DMS153 (cell line): ENCODE measurements at places on chromosomes 16 and 17.

- no peak for DNase-seq
These were observed 25.8 kb downstream of the SMTNL2 start for GRCh38 chr17:4610162-4610561.

DNA sequence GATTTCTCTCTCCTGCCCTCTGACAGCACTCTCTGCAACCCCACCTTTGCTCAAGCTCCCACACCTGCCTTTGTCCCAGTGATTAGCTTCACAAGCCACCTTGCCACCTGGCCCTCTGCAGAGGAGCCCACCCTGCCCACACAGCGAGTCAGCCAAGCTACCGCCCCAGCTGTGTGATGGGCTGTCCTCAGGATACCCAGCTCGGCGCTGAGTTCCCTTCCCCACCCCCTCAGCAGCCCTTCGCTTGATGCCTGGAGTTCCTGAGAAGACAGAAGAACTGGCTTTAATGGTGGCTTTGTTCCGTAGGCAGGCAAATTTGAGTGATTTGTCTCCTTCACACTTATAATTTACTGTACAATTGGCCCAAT is 266.4 kb downstream of the CBLN1 start:
- DNase-seq: no peak

DNA sequence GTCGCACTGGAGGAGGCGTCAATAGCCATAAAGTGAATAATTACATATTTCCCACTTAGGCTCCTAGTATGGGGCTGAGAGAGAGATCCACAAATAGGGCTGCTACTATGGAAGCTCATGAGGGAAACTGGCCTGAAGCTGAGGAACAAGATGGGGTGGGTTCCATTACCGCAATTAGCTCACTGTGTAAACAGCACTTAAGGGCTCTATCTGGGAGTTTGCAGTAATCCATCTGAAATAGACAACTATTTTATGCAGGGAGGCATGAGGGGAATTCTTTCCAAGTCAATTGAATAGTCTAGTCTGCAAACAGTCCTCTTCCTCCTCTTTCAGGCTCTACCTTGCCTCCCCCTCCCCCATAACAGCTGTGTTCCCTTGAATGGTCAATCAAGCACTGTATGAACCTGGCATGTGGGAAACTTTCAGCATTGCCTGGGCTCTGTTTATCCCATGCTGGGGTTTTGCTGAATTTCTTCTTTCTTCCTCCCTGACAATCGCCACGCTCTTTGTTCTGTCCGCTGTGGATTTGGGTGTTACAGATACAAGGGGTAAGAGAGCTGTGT is 56.1 kb upstream of the MAF start:
- DNase-seq: peak; percentile 96

DNA sequence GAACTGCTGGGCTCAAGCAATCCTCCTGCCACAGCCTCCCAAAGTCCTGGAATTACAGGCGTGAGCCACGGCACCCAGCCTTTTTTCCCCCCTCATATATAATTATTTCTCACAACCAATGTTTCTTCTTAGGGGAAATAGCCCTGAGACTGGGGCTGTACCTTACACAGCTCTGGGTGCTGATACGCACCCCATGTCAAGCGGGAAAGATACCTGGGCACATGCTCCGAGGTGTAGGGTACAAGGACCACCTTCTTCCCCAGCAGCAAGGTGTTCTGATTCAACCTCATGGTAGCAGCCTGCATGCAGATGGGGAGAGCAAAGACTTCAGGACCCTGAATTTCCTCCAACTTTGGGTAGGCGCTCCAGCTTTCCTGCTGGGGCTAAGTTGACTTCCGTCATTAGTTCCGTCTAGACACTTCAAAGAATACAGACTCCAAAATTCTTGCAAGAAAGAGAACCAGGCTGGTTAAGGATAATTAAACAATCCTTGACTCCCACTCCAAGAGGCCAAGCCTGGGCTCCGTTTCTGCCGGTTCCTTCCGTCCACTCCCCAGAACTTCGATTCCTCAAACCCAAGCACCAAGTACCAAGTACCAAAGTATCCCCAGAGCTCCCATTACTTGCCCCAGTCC is 619 bp downstream of the NAT9 start:
- no peak for DNase-seq

- no peak for DNase-seq
These were observed 173.4 kb downstream of the ZNF18 start for GRCh38 chr17:11823862-11824261.

DNA sequence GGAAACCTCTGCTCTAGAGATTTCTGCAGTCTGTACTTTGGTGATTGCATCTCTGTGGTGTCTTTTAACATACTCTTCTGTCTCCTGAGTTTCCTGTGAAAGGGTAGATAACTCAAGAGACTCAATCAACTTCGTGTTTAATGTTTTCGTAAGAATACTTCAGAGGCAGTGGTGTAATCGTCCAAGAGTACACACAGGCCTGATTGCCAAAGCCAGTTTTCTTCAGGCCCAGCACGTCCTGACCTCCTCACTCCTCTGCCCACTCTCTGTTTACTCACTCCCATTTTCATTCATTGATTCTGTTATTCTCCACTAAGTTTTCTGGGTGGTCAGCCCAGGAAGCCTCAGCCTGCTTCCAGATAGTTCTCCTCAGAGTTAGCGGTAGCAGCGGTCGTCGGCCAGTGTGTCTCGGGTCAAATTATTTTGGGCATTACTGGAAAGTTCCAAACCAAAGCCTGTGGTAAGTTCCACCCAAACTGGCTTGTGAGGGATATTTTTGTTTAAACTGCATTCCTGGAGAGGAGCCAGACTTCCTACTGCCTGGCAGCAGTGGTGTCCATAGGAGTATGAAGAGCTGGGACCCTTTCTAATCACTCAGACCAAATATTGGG is 293.2 kb downstream of the WWOX start:
- DNase-seq: no peak

DNA sequence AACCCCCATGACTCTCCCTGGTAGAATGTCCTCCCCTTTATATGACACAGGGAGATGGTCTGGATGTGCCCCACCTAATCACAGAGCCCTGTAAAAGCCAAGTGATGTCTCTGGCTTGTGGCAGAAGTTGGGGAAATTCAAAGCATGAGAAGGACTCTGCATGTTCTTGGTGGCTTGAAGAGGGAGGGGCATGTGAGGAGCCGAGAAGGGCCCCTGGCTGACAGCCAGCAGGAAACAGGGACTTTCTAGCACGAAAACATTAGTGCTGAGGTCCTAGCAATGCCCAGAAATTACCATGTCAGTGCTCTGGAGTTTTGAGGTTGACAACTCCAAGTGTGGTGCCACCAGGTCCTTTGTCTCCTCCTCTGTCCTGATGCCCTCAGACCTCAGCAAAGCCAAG is 75.9 kb downstream of the USP22 start:
- DNase-seq: no peak

DNA sequence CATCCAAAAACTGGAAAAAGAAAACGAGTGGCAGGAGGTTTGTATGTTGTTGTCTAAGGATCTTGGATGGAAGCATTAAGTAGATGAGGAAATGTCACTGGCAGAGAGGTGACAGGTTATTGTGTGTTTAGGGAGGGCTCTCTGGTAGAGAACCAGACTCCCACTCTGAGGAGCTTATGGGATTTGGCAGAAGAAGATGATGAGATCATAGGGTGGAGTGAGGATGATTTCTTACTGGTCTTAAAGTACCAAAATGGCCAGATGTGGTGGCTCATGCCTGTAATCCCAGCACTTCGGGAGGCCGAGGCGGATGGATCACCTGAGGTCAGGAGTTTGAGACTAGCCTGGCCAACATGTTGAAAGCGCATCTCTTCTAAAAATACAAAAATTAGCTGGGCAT is 9.0 kb downstream of the WWOX start:
- no peak for DNase-seq

DNA sequence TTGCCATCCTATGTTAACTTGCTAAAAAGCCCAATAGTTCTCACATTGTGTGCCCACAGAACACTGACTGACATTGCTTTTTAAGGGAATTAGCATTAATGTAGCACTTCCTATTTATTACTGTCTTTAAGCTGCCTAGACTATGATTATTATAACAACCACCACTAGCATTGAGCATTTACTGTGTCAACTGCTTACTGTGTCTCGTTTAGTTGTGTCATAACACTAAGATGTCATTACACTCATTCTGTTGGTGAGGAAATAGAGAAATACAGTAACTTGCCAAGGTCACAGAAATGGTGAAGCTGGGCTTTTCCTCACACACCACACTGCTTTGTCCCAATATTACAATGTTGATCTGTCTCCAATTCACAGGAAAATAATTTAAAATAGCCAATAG is 30.2 kb downstream of the TRIM25 start:
- DNase-seq: no peak
